Activated T-cell treated with anti-CD3 and anti-CD28 coated beads for 48 hours (primary cell): ENCODE measurements at places on chromosomes 2 and 18.

GRCh38 chr2:237892984-237893595, 33.7 kb downstream of the RAMP1 start:
- DNase-seq = no peak

- DNase-seq = no peak
Observed at GRCh38 chr2:19801367-19802080, 100.3 kb downstream of the TTC32 start.

GRCh38 chr2:29390136-29390535, 274.9 kb downstream of the CLIP4 start:
- DNase-seq = no peak

GRCh38 chr2:208134928-208135586, 5.4 kb upstream of the CRYGC start:
- no peak for DNase-seq

DNA sequence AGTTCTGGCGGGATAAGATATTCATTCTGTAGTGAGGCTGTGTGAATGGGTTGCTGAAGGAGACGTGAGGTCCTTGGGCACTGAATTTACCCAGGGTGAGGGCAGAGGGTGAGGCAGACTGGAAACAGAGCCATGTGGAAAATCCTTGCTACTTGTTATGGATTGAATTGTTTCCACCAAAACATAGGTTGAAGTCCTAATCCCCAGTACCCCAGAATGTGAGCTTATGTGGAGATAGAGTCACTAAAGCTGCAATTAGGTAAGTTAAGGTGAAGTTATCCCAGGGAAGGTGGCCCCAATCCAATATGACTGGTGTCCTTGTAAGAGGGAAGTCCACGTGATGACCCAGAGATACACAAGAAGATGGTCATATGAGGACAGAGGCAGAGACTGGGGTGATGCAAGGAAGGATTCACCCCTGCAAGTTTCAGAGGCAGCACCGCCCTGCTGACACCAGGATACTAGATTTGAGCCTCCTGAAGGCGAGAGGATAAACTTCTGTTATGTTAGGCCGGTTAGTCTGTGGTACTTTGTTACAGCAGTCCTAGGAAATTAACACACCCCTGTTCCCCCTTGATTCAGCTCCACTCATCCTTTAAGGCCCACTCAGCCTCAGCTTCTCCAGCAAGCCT, 289.4 kb upstream of the MEX3C start:
- DNase-seq = no peak

- DNase-seq = no peak
Observed at GRCh38 chr18:56516789-56517188, 121.6 kb downstream of the TXNL1 start.

DNA sequence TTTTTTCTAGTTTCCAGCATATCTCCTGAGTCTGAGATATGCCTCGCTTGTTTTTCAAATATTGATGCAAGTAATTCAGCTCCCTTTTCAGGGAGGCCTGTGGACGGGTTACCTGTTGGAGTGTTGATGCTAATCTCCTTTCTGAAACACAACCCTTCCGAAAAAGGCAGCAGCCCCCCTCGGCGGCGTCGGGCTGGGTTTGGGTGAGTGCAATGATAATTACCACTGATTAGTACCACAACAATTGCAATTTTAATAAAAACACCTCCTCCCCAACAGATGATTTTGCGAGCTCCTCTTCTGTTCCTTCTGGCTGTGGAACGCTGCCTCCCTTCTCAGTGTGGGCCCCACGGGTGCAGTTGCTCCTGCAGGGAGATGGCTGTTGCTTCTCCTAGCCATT, 66.3 kb downstream of the PTGR3 start:
- DNase-seq = no peak
